ENCODE measurements at places on chromosomes 12 and 14. TPM values are rescaled to one million over a fixed set of nuclear protein-coding genes. Genes with fewer than 3 reads are reported as not detected.

PRIMA1 gene
- not detected for total RNA-seq

ARPC3 gene
- 466 TPM for total RNA-seq

PRB2 gene
- not detected for total RNA-seq

SYT1 gene
- total RNA-seq: not detected

DHRS7 gene
- total RNA-seq: 76.5 TPM

KRT83 gene
- not detected for total RNA-seq

PPP1R36 gene
- not detected for total RNA-seq

LARP4 gene
- total RNA-seq: 43.1 TPM

SSTR1 gene
- total RNA-seq: not detected

OR6C74 gene
- total RNA-seq: not detected

GRCh38 chr12:112261559-112261958 lies 120.7 kb downstream of the HECTD4 start:
- no peaks in the 10 kb centered on the region for H3K4me1 ChIP-seq
- DNase-seq: no peak
- H3K36me3 ChIP-seq: peaks cover 20% of the 10 kb centered on the region
- no peak overlapping the region for H3K4me3 ChIP-seq
- no peaks in the 10 kb centered on the region for H3K27me3 ChIP-seq

DNA sequence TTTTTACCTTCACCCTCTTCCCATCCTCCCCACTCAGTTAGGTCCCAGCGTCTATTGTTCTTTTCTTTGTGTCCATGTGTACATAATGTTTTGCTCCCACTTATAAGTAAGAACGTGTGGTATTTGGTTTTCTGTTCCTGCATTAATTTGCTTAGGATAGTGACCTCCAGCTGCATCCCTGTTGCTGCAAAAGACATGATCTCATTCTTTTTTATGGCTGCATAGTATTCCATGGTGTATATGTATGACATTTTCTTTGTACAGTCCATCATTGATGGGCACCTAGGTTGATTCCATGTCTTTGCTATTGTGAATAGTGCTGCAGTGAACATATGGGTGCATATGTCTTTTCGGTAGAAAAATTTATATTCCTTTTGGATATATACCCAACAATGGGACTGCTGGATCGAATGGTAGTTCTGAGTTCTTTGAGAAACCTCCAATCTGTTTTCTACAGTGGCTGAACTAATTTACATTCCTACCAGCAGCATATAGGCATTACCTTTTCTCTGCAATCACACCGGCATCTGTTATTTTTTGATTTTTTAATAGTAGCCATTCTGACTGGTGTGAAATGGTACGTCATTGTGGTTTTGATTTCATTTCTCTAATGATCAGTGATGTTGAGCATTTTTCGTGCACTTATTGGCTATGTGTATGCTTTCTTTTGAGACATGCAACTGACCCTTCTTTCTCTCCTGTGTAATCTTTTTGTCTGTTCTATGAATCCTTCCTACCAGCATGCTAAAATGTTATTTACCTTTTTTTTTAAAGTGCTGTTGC lies 279.7 kb upstream of the AMIGO2 start:
- peaks cover 18% of the 10 kb centered on the region for H3K36me3 ChIP-seq
- peak overlapping the region; percentile 100 for H3K27ac ChIP-seq
- no peaks in the 10 kb centered on the region for H3K27me3 ChIP-seq
- DNase-seq: no peak

GRCh38 chr12:118237052-118237665 lies 101.2 kb downstream of the PEBP1 start:
- DNase-seq: no peak
- peak overlapping the region; percentile 34 for H3K27ac ChIP-seq
- peaks cover 16% of the 10 kb centered on the region for H3K4me1 ChIP-seq
- H3K36me3 ChIP-seq: peaks cover 55% of the 10 kb centered on the region
- no peaks in the 10 kb centered on the region for H3K27me3 ChIP-seq
- H3K4me3 ChIP-seq: no peak overlapping the region

DNA sequence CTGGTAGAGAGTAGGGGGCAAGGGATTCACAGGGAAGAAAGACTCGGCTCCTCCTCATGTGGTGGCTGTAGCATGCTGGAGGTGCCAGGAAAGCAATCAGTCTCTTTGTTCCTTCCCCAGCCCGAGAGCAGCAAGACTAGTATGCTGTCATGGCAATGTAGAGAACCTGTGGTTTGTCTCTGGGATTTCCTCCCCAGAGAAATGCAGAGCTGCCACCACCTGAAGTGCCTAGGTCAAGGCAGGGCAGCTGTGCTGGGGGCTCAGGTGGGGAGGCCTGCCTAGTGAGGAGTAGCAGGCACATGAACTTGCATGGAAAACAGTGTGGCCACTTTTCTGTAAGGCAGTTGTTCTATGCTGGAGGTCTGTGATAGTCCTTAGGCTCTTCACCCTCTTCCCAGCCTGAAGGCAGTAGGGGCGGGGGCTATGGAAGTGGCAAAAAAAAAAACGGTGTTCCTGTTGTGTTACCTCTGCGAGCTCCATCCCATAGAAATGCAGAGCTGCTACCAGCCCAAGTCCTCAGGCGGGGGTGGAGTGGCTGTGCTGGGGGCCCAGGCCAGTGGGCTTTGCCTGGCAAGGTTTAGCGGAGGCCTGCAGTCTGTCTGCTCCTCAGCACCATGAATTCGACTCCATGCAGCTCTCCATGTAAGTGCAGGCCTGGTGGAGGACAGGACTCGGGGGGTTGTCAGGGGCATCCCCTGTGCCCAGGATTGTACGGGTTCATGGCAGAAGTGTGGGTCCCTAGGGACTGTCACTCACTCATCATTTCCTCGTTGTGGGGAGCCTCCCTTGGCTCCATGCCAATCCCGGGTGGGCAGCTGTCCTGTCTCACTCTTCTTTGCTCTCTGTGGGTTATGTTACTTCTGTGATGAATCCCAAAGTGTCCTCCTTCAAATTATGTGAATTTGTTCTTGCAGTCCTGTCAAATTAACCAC lies 4.1 kb upstream of the CLEC4D start:
- no peaks in the 10 kb centered on the region for H3K36me3 ChIP-seq
- H3K27ac ChIP-seq: no peak overlapping the region
- H3K4me1 ChIP-seq: no peaks in the 10 kb centered on the region
- peaks cover 34% of the 10 kb centered on the region for H3K27me3 ChIP-seq

DNA sequence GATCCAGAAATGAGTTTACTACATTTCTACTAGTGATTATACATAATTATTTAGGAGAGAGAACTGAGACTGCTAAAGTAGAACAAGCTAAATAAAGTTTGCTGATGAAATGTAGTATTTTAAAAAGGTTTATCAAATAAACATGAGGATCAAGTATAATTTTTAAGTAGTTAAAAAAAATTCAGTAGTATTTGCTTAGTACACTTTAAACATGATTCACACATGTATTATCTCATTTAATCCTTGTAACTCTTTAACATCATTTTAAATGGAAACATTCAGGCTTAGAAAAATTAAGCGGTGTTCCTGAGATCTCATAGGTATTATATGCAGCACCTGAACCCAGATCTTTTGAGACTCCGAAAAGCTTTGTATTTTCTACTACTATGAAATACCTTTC lies 8.7 kb downstream of the SNW1 start:
- peaks cover 59% of the 10 kb centered on the region for H3K36me3 ChIP-seq
- H3K4me1 ChIP-seq: peaks cover 23% of the 10 kb centered on the region
- no peaks in the 10 kb centered on the region for H3K27me3 ChIP-seq
- no peak for DNase-seq
- no peak overlapping the region for H3K4me3 ChIP-seq

- H3K36me3 ChIP-seq: no peaks in the 10 kb centered on the region
- no peak overlapping the region for H3K27ac ChIP-seq
- H3K4me3 ChIP-seq: no peak overlapping the region
- H3K27me3 ChIP-seq: no peaks in the 10 kb centered on the region
- DNase-seq: no peak
Measured at GRCh38 chr12:127306604-127307215, 960.3 kb upstream of the TMEM132C start.

DNA sequence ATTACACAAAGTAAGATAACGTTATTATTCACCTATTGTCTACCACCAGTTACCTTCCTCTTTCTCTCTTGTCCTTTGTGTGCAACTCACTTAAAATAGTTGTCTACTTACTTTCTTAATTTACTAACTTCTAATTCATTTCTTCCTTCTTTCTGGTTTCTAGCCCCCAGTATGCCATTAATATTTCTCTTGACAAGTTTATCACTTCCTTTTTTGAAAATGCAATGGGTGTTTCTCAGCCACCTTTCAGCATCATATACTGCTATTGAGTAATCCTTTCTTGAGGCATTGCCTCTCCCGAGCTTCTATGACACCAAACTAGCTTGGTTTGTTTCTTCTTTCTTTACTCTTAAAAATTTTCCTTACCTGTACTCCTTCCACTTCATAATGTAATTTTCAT lies 633.6 kb downstream of the TMTC2 start:
- no peaks in the 10 kb centered on the region for H3K4me1 ChIP-seq
- DNase-seq: no peak
- no peak overlapping the region for H3K4me3 ChIP-seq
- no peaks in the 10 kb centered on the region for H3K36me3 ChIP-seq
- H3K27me3 ChIP-seq: no peaks in the 10 kb centered on the region

DNA sequence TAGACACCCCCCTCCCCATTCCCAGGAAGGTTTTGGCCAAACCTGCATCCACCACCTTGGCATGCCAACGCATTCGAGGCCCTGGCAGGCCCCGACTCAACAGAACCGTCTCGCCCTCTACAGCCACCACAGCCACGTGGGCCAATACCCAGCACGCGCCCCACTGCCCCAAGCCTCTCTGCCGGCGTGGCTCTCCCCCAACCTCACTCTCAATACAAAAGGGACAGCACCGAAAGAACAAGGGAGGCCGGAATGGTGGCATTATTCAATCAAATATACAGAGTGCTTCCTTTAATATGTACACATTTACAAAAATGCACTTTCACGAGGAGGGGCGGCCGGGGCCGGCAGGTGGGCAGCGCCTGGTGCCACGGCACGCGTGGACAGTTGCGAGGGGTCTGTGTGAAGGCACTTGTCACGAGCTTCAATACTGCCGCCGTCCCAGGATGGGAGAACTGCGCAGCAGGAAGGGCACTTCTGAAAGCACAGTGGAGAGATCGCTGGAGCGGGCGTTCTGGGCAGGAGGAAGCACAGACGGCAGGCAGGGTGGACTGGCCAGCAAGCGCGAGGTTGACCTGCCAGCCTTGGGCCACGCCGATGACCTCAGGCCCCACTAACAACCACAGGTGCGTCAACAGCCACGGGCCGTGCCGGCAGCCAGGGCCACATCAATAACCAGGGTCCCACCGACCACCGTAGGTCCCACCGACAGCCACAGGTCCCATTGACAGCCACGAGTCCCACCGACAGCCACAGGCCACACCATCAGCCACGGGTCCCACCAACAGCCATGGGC lies 26.9 kb downstream of the JAG2 start:
- no peak overlapping the region for H3K27ac ChIP-seq
- no peaks in the 10 kb centered on the region for H3K27me3 ChIP-seq
- no peak overlapping the region for H3K4me3 ChIP-seq
- H3K4me1 ChIP-seq: no peaks in the 10 kb centered on the region

- H3K27me3 ChIP-seq: no peaks in the 10 kb centered on the region
- no peak for DNase-seq
- H3K36me3 ChIP-seq: peaks cover 52% of the 10 kb centered on the region
- peak overlapping the region; percentile 67 for H3K27ac ChIP-seq
- H3K4me1 ChIP-seq: peaks cover 38% of the 10 kb centered on the region
- peak overlapping the region; percentile 48 for H3K4me3 ChIP-seq
Measured at GRCh38 chr14:89351221-89351515, 65.9 kb downstream of the FOXN3 start.

DNA sequence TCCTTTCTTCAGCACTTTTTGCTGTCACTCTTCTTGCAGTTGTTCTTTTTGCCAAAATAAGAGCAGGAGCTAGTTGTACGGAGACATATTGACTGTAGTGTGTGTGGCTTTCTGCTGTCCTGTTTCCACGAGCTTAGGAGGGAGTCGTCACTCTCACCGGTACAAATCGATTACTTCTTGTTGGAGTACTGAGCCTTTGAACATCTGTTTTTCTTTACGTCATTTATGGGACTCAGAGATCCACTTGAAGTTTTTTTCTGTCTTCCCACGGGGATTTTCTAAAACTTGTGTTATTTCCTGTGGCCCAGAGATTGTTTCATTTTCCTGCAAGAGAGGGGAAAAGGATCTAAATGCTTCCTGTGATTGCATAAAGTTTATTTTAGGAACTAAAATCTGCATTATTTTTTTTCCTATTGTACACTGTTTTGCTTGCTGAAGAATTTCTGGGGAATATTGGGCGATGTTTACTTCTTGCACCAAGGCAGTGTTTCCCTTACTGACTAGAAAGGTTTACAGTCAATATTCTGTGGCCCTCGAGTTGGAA lies 199.8 kb upstream of the ARHGAP5 start:
- no peak for DNase-seq
- peaks cover 3% of the 10 kb centered on the region for H3K4me1 ChIP-seq
- H3K27ac ChIP-seq: no peak overlapping the region
- no peaks in the 10 kb centered on the region for H3K36me3 ChIP-seq
- no peak overlapping the region for H3K4me3 ChIP-seq

- H3K27ac ChIP-seq: no peak overlapping the region
- H3K4me3 ChIP-seq: peak overlapping the region; percentile 41
- H3K27me3 ChIP-seq: peaks cover 16% of the 10 kb centered on the region
- DNase-seq: no peak
- peaks cover 48% of the 10 kb centered on the region for H3K4me1 ChIP-seq
Measured at GRCh38 chr12:52037248-52037861, 13.9 kb upstream of the NR4A1 start.

GRCh38 chr12:126286203-126286602 lies 1221.0 kb downstream of the AACS start:
- no peaks in the 10 kb centered on the region for H3K27me3 ChIP-seq
- H3K4me3 ChIP-seq: no peak overlapping the region
- H3K36me3 ChIP-seq: no peaks in the 10 kb centered on the region
- H3K4me1 ChIP-seq: no peaks in the 10 kb centered on the region
- no peak overlapping the region for H3K27ac ChIP-seq

DNA sequence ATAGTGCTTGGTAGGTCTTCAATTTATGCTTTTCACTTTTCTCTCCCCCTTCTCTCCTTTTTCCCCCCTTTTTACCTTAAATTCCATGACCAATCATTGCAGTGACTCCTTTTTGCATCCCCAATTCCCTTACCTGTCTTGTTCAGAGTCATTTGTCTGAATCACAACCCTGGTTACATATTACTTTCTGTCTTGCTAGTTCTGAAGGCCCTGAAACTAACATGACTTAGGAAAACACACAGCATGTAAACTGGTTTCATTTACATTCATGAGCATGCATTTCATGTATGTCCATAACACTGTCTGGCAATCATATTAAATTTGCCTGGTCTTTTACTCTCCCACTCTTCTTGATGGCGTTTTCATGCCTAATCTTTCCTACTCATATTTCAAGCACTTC lies 20.3 kb upstream of the FOXG1 start:
- H3K4me1 ChIP-seq: no peaks in the 10 kb centered on the region
- H3K27ac ChIP-seq: no peak overlapping the region
- H3K27me3 ChIP-seq: no peaks in the 10 kb centered on the region
- DNase-seq: no peak
- H3K36me3 ChIP-seq: no peaks in the 10 kb centered on the region

GRCh38 chr12:47391566-47391965 lies 311.8 kb upstream of the AMIGO2 start:
- H3K27ac ChIP-seq: peak overlapping the region; percentile 95
- peaks cover 79% of the 10 kb centered on the region for H3K4me1 ChIP-seq
- H3K27me3 ChIP-seq: no peaks in the 10 kb centered on the region
- peak; percentile 78 for DNase-seq

- H3K27ac ChIP-seq: no peak overlapping the region
- H3K27me3 ChIP-seq: peaks cover 47% of the 10 kb centered on the region
- DNase-seq: no peak
- peaks cover 3% of the 10 kb centered on the region for H3K4me1 ChIP-seq
- no peak overlapping the region for H3K4me3 ChIP-seq
Measured at GRCh38 chr12:6193853-6194815, 6.1 kb upstream of the CD9 start.
